HL-60 (cell line): ENCODE measurements at places on chromosomes 13 and 19.
A peak's percentile ranks its signal among the peaks of the same experiment; 100 is the strongest.

DNA sequence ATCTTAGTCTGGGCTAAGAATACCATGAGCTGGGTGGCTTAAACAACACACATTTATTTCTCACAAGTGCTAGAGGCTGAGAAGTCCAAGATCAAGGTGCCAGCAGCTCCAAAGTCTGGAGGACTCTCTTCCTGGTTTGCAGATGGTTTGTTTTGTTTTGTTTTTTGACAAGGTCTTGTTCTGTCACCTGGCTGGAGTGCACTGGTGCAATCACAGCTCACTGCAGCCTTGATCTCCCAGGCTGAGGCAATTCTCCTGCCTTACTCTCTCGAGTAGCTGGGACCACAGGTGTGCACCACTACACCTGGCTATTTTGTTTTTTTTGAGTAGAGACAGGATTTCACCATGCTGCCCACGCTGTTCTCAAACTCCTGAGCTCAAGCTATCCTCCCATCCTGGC lies 15.5 kb downstream of the APLP1 start:
- no peak for DNase-seq

DNA sequence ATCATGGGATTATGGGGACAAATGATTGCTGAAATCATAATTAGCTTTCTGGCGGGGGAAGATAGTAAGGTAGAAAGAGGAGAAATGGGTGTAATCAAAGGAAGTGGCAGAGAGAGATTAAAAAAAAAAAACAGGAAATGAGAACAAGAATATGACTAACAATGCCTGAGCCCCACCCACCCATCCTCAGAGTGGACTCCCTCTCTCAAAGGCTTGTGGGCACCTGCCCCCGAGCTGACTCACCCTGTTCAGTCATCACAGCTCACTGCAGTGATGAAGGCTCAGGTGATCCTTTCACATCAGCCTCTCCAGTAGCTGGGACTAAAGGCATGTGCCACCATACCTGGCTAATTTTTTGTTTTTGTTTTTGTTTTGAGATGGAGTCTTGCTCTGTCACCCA lies 26.4 kb upstream of the TPT1 start:
- peak; percentile 55 for DNase-seq

GRCh38 chr19:53962887-53963431 lies at the start of gene CACNG8:
TSS of gene CACNG8 (plus strand) at chr19:53962937.
- no peak for DNase-seq

- DNase-seq: no peak
Observed at GRCh38 chr13:112441226-112441625, 65.1 kb downstream of the SPACA7 start.

DNA sequence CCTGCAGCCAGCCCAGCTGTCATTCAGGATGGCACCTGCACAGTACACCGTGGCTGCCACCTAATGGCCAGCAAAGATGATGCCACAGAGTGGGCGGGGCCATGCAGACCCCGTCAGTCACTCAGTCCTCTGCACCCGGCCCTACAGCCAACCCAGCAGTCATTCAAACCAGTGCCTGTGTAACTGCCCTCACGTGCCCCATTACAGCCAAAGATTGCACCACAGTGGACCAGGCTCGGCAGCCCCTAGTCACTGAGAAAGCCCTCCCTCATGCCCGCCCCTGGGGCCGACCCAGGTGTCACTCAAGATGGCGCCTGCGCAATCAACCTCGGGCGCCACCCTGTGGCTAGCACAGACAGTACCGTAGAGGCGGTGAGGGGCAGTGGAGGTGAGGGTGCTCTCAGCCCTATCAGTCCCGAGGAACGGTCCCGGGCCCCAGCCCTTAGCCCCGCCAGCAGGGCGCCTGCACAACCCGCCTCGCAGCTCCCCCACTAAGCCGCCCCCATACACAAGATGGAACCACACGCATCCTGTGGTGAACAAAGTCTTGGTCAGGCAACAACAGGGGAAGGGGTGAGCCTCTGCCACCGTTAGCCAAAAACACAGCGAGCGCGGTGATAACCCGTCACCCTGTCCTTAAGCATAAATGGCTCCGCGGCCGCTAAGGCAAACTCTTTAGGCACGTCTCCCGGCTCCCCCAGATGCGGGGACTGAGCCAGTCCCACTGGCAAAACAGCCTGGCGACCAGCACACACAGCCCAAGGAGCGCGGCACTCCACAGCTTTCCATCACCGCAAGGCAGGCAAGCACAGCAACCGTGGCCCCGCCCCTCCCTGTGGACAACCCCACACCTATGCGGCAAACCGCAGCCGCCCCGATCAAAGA lies 2.3 kb downstream of the PEG3 start:
- DNase-seq: peak; percentile 76

DNA sequence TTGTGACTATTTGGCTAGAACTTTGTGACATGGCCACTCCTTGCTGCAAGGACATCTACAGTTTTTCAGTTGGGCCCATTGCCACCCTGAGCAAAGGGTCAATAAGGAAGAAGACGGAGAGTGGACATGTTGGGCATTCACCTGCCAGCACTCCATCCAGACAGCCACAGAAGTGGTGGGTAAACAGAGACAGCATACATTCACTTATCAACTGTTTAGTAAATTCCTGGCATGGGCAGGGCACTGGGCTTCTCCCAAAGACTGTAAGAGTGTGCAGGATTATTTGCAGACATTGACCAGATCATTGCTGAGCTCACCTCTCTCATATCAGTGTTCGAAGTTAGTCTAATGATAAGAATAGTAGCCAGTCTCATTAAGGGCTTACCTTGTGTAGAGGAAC lies 29.2 kb downstream of the SIPA1L3 start:
- no peak for DNase-seq

- no peak for DNase-seq
Observed at GRCh38 chr13:113856716-113857065, 7.2 kb downstream of the GAS6 start.

DNA sequence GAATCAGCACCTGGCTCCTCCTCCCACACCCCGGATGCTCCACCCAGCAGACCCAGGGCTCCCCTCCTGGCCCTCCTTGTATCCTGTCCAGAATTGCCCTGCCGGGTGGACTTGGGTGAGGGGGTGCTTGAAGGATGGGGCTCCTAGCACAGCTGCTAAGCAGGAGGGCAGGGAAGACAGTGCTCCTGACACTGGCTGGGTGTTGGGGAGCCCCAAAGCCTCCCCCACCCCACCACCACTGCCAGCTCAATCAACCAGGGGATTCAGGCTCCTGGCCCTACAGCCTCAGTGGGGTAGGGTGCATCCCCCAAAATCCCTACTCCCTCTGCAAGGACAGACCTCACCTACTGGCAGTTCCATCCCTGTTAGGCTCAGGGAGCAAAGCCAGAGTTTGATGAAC lies 2.6 kb upstream of the CYP4F11 start:
- no peak for DNase-seq

DNA sequence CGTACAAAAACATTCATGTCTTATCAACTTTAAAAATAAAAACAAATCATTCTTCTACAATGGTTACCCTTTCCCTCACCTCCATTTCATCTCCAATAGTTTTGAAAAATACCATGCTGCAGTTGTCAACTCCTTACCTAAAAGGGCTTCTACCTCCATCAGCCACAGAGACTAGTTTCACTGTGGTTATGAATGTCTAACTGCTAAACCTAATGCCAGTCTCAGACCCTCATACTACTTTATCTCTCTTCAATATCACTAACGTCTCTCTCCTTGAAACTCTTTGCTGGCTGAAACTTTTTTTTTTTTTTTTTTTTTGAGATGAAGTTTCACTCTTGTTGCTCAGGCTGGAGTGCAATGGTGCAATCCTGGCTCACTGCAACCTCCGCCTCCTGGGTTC lies 27.1 kb downstream of the LNX2 start:
- no peak for DNase-seq

- no peak for DNase-seq
Observed at GRCh38 chr13:45320876-45321629, 19.9 kb downstream of the TPT1 start.

- no peak for DNase-seq
Observed at GRCh38 chr19:21607449-21607848, 102.0 kb downstream of the ZNF429 start.

GRCh38 chr13:38888309-38888708 lies 102.3 kb downstream of the STOML3 start:
- no peak for DNase-seq

DNA sequence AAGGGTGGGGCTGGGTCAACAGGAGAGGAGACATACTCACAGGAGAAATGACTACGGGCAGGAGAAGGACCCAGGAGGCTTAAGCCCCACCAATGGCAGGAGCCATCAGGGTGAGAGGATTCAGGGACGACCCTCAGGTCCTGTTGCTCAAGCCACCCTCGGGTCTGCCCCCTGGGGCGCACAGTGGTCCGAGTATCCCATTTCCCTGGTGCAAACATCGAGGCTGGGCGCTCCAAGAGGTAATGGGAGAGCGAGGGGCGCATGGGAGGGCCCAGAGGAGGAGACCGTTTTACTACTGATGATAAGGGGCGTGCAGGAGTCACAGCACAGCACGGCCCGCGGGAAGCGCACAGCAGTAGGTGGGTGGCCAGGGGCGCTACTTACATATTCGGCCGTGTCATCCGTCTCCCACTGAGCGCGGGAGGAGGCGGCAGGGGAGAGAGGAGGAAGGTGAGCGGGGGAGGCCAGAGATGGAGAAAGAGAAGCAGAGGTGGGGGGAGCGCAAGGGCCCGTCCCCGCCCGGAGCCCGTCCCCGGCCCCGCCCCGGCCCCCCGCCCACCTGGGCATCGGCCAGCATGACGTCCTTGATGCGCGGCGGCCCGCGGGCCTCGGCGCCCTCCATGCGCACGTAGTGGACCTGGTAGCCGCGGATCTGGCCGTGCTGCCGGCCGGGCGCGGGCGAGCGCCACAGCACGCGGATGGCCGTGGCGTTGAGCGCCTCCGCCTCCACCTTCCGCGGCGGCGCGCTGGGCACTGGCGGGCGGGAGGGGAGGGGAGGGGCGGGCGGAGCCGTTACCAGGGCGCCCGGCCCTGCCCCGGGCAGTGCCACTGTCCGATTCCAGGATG lies 111.5 kb downstream of the PTPRS start:
- no peak for DNase-seq

GRCh38 chr19:29812080-29812880 lies 489 bp downstream of the CCNE1 start:
- no peak for DNase-seq

GRCh38 chr19:39157275-39157996 lies 31.9 kb downstream of the PAK4 start:
- no peak for DNase-seq

DNA sequence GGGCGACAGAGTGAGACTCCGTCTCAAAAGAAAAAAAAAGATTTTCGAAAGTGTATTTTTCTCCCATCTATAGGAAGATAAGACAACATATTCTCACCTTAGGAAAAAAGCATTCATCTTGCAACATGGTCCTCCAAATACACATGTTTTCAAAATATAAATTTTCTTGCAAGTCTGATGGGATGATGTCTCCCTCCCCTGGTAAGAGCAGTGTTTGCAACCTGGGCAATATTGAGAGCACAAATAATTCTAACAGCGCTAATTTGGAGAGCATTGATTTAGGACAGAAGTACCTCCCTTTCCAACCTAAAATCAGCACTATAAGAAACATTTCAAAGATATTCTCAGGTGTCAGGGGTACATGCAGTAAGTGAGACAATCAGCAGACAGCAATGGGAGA lies 61.0 kb upstream of the SHISA2 start:
- no peak for DNase-seq

DNA sequence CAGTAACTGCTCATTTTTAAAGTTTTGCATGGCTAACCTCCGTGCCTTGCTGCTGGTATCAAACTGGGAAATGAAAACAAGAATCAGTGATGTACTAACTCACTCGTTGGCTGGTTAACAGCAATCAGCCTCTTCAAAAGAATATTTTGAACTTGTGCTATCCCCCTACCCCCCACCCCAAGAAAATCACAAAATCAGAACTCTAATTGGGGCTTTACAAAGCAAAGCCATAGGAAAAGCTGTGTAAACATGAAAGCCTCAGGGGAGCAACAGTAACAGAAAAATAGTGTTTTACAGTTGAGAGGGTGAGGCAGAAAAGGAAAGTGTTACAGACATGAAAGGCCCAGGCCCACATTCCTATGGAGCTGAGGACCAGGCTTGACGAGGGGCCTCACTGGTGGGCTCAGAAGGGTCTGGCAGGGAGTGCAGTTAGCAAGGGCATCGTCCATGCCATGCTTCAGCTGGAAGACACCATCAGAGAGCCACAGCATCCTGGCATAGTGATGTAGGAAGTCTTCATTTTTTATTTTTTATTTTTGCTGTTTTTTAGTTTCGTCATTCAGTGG lies 217.6 kb downstream of the PCCA start:
- no peak for DNase-seq

- no peak for DNase-seq
Observed at GRCh38 chr19:4431296-4431695, 26.3 kb downstream of the UBXN6 start.

GRCh38 chr19:41918653-41919244 lies 9.5 kb downstream of the ERFL start:
- no peak for DNase-seq

DNA sequence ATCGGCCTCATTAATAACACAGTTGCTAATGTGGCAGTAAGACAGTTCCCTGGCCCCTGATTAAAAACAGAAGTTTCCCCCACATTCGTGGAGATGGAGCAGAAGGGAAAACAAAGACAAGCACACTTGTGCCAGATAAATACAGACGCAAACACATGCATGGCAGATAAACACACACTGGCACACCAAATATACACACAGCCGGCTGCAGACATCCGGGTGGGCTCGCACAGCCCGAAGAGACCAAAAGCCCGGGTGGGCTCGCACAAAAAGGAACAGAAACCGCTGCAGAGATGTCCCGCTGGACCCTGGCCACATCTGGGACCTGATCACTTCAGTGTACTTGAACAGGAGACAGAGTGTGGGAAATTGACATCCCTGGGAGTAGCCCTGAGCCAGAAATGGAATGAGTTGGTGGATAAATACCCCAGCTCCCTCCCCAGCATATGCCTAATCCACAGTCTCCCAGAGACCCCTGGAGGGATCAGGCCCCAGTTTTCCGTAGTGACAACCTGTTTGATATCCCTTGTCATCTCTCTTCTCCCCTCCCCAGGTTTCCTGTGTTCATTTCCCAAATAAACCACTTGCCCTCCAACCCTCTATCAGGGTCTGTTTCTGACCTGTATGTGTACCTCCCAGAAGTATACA lies 36.0 kb upstream of the ADGRE5 start:
- DNase-seq: no peak

DNA sequence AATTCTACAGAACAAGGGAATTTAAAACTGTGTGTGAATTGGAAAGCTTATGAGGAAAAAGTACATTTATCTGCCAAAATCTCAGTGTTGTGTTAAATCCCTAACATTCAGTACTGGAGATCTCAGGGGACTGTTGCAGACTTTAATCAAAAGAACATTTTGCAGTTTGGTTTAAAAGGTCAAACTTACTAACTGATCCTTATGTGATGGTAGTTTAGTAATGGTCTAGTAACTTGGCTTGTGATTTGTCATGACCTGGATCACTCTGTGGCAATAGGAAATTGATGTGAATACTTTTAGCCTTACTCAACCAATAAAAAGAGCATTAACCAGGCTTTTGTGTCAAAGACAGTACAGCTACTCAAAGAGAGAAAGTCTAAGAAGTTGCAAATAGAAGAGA lies 862.1 kb upstream of the MIR17HG start:
- DNase-seq: no peak
